ENCODE measurements at places on chromosomes 11 and 22. TPM values are rescaled to one million over a fixed set of nuclear protein-coding genes. Genes with fewer than 3 reads are reported as not detected.

DNA sequence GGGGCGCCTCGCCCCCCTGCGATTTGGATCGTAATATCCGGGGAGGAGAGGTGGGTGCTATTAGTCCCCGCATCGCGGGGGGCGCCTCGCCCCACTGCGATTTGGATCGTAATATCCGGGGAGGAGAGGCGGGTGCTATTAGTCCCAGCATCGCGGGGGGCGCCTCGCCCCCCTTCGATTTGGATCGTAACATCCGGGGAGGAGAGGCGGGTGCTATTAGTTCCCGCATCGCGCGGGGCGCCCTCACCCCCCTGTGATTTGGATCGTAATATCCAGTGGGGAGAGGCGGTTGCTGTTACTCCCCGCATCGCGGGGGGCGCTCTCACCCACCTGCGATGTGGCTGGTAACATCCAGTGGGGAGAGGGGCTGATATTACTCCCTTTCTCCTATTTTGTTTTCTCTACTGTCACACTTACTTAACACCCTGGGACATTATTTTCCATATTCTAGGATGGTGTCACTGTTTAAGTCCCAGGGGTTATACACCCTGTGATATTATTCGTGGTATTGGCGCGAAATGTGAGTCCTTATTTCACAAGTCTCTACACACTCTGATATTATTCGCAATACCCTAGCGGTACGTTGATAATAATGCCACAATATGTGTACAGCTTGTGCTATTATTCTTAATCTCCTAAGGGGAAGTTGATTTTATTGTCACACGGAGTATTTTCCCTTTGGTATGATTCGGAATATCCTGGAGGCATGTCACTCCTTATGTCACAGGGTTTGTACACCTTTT is 57.8 kb upstream of the ALDH3B2 start:
- DNase-seq: no peak

DNA sequence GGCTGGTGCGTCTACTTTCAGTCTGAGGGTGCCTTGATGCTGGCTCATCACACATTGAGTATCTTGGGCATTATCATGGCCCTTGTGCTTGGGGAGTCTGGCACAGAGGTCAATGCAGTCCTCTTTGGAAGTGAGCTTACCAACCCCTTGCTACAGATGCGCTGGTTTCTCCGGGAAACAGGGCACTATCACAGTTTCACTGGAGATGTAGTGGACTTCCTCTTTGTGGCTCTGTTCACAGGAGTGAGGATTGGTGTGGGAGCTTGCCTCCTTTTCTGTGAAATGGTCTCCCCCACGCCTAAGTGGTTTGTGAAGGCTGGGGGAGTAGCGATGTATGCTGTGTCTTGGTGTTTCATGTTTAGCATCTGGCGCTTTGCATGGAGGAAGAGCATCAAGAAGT is 4.9 kb downstream of the TLCD5 start:
- no peak for DNase-seq

- DNase-seq: no peak
These were observed 650 bp upstream of the MAPK11 start for GRCh38 chr22:50270666-50271394.

OR51B5 gene
- not detected for total RNA-seq
